Stimulated activated CD8-positive, alpha-beta memory T cell treated with anti-CD3 and anti-CD28 coated beads, Interleukin-12 subunit alpha, Interleukin-12 subunit beta, amount 100 ng/mL, for 4 hours (primary cell): ENCODE measurements at places on chromosomes 11 and 22.

DNA sequence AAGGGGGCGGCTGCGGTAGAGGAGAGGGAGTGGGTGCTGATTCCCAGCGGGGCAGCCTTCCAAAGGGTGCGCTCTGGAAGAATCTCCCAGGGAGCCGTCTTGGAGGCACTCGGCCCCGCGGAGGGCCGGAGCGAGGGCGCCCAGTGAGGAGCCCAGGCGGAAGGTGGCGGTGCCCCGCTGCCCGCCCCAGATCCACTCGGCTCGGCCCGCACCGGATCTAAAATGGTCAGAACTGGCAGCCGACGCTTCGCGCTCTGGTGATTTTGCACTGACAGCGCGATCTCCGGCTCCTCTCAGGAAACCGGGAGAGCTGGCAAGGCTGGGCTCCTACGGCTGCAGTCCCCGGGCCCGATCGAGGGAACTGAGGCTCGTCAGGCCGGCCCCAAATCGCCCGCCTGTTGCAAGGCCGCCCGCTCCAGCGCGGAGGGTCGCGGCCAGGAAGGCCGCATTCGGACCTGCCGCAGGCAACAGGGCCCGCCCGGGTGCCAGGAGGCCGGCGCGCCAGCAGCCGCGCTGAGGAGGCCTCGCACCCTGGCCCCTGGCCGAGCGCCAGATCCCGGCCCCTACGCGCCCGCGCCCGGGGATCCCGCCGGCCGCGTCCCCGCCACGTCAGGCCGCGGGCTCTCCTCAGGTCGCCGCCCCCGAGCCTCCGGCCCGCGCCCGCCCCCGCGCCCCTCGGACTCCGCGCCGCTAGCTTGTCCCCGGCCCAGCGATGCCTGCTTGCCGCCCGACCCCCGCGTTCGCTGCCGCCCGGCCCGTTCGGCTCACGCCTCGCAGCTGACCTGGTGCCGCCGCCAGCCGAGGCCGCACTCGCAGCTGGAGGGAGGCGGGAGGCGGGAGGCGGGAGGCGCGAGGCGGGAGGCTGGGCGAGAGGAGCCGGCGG, at the start of gene KLHL22:
Gene KLHL22 (minus strand): TSS at position 818 of the 883 bp plus-strand sequence. CDS start 6,584 bp downstream, outside the sequence.
- DNase-seq = no peak

- DNase-seq = no peak
Measured at GRCh38 chr22:43099095-43099494, 9.9 kb upstream of the TTLL1 start.

GRCh38 chr11:112537846-112538330, 277.2 kb upstream of the PLET1 start:
- DNase-seq = no peak

- no peak for DNase-seq
Measured at GRCh38 chr11:107719557-107720302, 7.9 kb upstream of the SLN start.

DNA sequence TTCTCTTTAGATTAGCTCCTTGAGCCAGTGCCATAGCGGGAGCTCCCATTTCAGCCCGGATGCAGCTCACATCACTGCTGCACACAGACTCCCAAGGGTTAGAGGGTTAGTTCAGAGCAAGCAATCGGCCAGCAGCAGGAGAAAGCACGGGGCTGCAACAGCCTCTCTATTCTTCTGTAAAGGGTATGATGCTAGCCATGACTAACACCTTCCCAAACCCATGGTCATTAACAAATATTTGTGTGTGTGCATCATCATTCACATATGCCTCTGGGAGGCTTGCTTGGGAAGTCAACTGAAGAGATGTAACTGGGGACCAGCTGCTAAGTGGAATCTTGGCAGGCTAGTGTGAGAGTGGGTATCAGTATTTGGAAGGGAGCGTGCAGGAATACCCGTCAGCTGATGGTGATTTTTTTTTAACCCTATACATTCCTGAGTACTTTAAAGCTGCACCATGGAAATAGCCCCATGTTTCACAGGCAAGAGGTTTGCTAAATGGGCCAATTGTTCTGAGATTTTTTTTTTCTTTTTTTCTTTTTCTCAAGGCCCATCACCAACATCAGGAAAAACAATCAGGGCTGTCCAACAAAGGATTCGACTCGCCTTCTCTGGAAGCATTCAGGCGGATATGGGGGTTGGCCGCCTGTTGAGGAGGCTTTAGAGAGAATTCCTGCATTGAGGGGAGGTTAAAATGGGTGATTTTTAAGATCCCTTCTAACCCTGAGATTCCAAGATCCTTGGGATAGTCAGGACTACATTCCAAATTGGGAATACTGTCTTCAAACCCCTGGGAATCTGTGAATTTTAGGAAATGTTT, 33.2 kb upstream of the CCDC89 start:
- DNase-seq = no peak

GRCh38 chr11:107563702-107564101, 1.8 kb downstream of the ALKBH8 start:
- no peak for DNase-seq

GRCh38 chr11:86787656-86788055, 12.7 kb upstream of the PRSS23 start:
- no peak for DNase-seq

GRCh38 chr22:47592791-47593190, 830.3 kb downstream of the TBC1D22A start:
- no peak for DNase-seq

GRCh38 chr11:93528757-93529645, 14.2 kb downstream of the SMCO4 start:
- DNase-seq = no peak
